HCT116 (cell line): ENCODE measurements at places on chromosomes 6 and 20. TPM values are rescaled to one million over a fixed set of nuclear protein-coding genes. Genes with fewer than 3 reads are reported as not detected.
A peak's percentile ranks its signal among the peaks of the same experiment; 100 is the strongest.

The SLA2 gene
- total RNA-seq: 0.12 TPM

The HSPA12B gene
- not detected for total RNA-seq

The GMPR gene
- total RNA-seq: 24.0 TPM

The SLC24A3 gene
- total RNA-seq: not detected

The SLC17A2 gene
- total RNA-seq: not detected

The HDGFL1 gene
- not detected for total RNA-seq

The SLC44A4 gene
- total RNA-seq: 0.74 TPM

GRCh38 chr6:161917645-161918044, 643.8 kb upstream of the AGPAT4 start:
- DNase-seq: no peak

DNA sequence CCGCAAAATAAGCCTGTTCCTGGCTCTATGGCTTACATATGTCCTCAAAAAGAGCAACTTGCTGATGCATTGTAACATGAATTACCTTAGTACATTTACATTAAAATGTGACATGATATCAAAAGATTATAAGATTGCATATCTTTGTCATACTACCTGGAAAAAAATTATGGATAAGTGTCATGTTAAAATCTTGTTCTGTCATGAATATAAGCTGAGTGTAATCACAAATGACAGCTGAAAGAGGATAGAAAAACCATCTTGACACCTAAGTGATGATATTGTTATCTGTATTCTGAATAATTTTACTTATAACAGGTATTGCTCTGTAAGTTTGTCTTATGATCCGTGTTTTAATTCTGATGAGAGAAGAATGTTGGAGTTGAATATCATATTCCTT, 503.0 kb upstream of the RNF217 start:
- no peak for DNase-seq

DNA sequence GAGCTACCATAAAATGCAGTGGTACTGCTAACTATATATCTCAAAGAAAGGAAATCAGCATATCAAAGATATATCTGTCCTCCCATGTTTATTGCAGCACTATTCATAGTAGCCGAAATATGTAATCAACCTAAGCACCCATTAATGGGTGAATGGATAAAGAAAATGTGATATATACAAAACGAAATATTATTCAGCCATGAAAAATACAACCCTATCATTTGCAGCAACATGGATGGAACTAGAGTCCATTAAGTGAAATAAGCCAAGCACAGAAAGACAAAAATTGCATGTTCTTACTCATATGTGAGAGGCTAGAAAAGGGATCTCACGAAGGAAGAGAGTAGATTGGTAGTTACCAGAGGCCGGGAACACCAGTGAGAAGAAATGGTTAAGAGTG, 126.1 kb downstream of the PDE10A start:
- DNase-seq: no peak

DNA sequence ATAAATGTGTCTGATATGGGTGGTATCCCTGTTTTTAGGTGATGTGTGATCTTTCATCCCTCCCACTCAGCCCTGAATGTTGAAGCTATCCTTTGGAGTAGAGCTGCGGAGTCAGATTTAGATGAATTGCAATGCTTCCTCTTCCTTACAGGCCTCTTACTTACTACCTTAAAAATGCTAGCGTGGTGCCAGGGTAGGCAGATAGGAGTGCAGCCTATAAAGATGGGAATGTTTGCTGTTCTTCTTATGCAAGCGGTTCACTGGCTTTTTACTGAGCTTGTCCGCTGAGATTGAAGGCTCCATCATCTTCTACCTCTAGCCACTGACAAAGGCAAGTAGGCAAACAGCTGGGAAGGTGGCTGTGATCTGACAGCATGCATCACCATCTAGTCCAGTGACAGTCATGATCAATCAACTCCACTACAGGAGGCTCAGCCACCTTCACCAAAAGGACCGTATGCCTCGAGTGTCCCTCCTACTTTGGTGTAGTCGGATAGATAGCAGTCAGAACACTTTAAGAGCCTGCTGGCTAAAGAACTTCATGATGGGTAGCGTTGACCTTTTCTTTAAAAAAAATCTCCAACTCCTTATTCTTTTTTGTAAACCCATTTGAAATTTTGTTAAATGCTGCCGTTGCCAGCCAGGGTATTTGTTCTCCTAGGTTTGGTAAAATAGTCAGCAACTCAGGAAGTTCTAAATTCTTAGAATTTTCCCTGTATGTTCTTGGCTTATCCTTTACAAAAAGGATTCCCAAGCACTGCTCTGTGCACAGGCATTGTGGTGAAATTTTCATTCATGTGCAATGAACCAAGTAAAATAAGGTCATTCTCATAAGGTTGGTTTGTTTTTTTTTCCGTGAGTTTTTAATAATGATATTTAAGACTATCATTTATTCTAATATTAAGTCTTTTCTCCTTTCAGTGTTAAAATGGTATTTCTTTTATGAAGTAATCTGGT, 169.6 kb downstream of the MTHFD1L start:
- DNase-seq: no peak

DNA sequence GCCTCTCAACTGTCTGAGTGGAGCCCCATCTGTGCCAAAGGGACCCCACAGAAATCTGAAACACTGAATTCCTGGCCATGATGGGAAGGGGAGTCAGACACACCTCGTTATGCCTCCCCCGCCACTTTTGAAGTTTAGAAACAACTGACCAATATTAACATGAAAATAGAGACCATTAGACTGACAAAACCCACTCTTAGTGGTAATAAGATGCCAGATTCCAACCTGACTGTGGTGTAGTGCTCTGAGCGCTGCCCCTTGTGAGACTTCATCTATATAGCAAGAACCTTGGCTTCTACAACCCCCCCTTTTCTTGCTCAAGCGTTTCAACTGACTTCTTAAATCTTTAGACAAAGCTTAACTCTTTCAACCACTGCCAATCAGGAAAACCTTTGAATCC, 46.1 kb upstream of the UNC93A start:
- DNase-seq: no peak

GRCh38 chr20:56875052-56875659, 246.1 kb downstream of the TFAP2C start:
- peak; percentile 10 for DNase-seq

DNA sequence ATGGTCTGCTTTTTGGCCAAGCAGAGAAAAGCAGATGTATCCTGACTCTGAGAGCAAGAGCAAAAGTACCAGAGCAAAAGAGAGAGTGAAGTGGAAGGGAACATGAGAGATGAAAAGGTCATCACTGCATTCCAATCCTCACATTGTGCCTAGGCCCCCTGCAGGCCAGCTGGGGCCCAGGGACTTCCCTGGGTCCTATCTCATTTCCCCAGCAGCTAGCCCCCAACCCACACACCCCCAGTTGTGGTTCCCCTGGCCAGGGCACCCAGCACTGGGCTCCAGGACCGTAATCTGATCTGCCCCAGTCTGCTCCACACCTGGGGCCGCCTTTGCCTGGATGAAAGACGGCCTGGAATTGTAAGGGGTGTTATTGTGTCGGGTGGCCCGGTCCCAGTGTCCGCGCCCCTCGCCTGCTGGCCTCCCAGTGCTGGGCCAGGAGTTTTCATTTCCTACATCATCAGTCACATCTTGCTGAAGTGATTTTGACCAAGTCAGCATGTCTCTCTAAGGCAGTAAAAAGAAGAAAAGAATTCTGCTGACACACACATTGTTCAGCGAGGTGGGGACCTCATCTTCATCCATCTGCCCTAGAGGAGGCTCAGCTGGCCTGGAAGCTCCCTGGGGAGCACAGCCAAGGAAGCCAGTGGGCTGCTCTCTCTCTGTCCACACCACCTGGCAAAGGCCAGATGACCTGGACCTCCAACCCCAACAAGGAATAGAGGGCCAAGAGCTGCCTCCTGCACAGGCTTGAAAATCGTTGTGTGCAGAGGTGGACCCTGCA, 4.0 kb upstream of the BMP7 start:
- no peak for DNase-seq

DNA sequence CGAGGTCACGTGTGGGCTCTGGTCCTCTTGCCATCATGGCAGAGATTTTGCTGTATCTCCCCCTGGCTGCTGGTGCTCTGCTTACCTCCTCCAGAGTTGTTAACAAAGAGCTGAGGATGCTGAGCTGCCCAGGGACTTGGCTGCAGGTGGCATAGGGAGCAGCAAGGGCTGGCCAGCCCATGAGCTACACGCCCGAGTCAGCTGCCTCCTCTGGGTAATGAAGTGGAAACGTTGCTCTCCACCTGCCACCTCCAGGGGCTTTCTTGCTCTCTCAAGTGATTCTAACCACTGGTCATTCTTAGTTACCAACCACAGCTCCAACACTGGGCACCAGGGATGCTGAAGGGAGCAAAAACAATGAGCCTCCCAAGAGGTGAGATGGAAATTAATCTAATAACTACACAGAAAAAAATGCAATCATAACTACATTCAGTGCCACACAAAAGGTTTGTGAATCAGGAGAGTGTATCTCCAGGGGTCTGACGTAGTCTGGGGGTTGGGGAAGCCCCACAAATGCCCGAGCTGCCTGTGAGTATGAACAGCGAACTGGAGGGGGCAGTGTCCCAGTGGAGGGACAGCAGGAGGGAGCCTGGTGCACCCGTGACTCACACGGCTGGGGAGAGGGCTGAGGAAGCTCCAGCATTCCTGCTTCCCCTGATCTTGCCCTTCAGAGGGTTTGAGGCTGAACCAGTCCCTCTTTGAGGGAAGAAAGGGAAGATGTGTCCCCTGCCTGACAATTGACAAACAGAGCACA, 78.7 kb downstream of the CDH26 start:
- no peak for DNase-seq

- DNase-seq: no peak
Observed at GRCh38 chr6:164130151-164130550, 715.6 kb downstream of the QKI start.

- DNase-seq: no peak
Observed at GRCh38 chr6:678520-678919, 14.4 kb downstream of the EXOC2 start.

- DNase-seq: peak; percentile 15
Observed at GRCh38 chr20:38825901-38826625, 20.6 kb downstream of the PPP1R16B start.

DNA sequence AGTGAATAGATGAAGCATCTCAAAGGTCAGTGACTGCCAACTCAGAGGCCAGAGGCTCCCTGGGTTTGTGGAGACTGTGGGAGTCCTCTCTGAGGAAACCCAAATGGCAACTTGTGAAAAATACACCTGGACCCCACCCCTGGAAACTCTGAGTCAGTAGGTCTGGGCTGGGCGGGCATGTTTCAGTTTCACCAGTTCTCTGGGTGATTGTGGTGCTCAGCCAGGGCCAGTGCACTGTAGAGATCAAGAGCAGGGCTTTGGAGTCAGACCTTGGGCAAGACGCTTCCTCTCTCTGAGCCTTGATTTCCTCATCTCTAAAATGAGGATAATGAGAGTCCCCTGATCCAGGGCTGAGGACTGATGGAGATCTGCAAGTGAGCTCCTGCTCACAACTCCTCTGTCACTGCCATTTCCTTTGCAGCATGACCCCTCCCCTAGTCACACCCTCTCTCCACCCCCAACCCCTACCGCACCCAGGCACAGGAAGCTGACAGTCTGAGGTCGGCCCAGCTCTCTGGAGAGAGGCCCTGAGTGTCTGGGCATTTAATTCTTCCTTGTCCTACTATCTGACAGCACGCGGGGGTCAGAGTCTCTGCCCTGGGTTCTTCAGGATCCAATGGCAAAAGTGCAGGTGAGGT, 5.1 kb downstream of the DEF6 start:
- DNase-seq: peak; percentile 31

GRCh38 chr20:47735412-47736400, 49.6 kb downstream of the SULF2 start:
- DNase-seq: no peak

- DNase-seq: no peak
Observed at GRCh38 chr20:25058051-25058846, at the start of gene ACSS1. ACSS1 (minus strand) TSS chr20:25058139; CDS start chr20:25058102, 37 bp downstream.

DNA sequence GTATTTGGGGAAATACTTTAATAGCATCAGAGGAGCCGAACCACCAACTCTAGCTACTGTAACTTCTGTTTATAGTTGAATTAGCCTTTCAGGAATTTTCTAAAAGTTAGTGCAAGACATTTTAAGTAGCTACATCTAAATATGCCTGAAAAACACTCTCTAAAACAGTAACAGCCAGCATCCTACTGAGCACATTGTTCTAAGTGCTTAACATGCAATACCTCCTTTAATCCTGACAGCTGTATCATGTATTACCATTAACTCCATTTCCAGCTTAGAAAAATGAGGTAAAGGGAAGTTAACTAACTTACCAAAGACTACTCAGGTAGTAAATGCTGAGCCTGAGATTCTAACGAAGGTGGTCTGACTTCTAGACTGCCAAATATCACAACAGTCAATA, 120.7 kb downstream of the DST start:
- no peak for DNase-seq

DNA sequence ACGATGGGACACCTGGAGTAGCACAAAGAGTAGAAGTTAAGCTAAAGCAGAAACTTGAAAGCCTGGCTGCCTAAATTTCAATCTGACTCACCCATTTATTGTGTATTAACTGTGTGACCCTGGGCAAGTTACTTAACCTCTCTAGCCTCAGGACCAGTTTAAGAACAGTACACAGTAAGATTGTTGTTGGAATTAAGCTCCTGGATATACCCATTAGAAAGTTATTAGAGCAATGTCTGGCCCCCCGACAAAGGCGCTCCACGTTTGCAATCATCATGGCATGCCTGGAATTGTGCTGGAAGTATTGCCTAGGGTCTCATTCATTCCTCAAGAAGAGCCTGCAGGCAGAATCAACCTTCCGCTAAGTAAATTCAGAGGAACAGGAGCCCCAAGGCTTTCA, 1.4 kb downstream of the SDC4 start:
- DNase-seq: no peak

GRCh38 chr6:104483225-104483834, 376.4 kb downstream of the HACE1 start:
- peak; percentile 15 for DNase-seq

DNA sequence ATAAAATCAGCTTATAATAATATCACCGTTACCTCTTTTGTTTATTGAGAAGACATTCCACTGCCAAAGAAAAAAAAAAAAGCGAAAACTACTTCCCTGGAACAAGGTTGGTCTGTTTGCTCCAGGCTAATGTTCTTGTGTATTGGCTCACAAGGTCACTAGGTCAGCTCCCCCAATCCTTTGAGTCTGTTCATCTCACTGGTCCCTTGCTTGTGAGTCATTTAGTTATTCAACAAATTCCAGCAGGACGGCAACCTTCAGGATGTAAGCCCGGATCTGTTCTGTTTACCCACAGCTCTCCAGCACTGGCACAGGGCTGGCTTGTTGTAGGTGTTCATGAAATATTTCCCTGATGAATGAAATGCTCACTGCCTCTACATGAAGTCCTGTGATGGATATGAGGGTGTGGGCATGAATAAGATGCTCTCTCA, 3.3 kb downstream of the ARHGAP40 start:
- no peak for DNase-seq

DNA sequence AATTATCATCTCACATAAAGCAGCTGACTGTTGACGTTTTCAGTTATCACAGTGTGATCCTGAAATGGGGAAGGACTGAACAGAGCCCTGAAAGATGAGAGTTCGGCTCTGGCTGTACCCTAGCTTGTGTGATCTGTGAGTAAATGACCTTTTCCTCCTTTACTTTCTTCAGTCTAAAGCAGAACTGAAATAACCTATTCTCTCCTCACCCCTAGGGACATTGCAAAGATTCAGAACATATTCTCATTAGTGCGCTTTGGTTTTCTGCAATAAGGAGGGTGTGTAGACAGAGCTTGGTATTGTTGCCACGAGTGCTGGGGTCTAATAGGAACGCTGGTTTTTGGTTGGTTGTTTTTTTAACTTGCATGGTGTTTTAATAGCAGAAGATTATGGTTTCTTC, 16.7 kb downstream of the FARS2 start:
- DNase-seq: no peak

- DNase-seq: no peak
Observed at GRCh38 chr6:167709196-167709595, 117.5 kb upstream of the AFDN start.

GRCh38 chr6:150334790-150335783, 33.7 kb upstream of the IYD start:
- peak; percentile 80 for DNase-seq
